Airway epithelial cell (primary cell): ENCODE measurements at places on chromosomes 7 and 10. TPM values are rescaled to one million over a fixed set of nuclear protein-coding genes. Genes with fewer than 3 reads are reported as not detected.

The HOXA6 gene
- total RNA-seq: not detected in 2 replicates

The VPS37D gene
- total RNA-seq: 2.1 and 2.3 TPM in 2 replicates

The PRLHR gene
- not detected in 2 replicates for total RNA-seq

The CDC14C gene
- total RNA-seq: not detected in 2 replicates

The CRHR2 gene
- not detected in 2 replicates for total RNA-seq

The GPR141 gene
- total RNA-seq: 5.4 and 5.6 TPM in 2 replicates

The MMP21 gene
- not detected in 2 replicates for total RNA-seq

The ODAD2 gene
- total RNA-seq: not detected in 2 replicates

The ARHGAP22 gene
- 5.9 and 9.3 TPM in 2 replicates for total RNA-seq

The ANKRD22 gene
- total RNA-seq: 11.2 and 15.9 TPM in 2 replicates

The SFMBT2 gene
- 0.05 and 0.14 TPM in 2 replicates for total RNA-seq

The HGF gene
- 0.23 and 0.49 TPM in 2 replicates for total RNA-seq

The RAB18 gene
- 32.9 and 38.4 TPM in 2 replicates for total RNA-seq

The POU6F2 gene
- total RNA-seq: not detected in 2 replicates

The ST8SIA6 gene
- total RNA-seq: not detected in 2 replicates

The GNB2 gene
- total RNA-seq: 255 and 264 TPM in 2 replicates

The MMD2 gene
- total RNA-seq: not detected in 2 replicates

The GDF10 gene
- not detected in 2 replicates for total RNA-seq

The NUTM2A gene
- total RNA-seq: 0.93 and 2.4 TPM in 2 replicates

The FZD8 gene
- total RNA-seq: 4.0 and 6.6 TPM in 2 replicates

The GPC2 gene
- 1.9 and 2.5 TPM in 2 replicates for total RNA-seq

The IGFBP1 gene
- total RNA-seq: not detected in 2 replicates

The TUBB8 gene
- not detected in 2 replicates for total RNA-seq

The NYAP1 gene
- total RNA-seq: 0.65 and 2.1 TPM in 2 replicates

The FUOM gene
- total RNA-seq: 37.2 and 37.5 TPM in 2 replicates

The STEAP4 gene
- 0.92 and 0.93 TPM in 2 replicates for total RNA-seq

The LLCFC1 gene
- total RNA-seq: not detected in 2 replicates

The PDE6C gene
- not detected in 2 replicates for total RNA-seq

The NEUROD6 gene
- total RNA-seq: not detected in 2 replicates

The C7orf57 gene
- total RNA-seq: 0.14 TPM in 2 replicates

The ARL3 gene
- 6.6 and 9.6 TPM in 2 replicates for total RNA-seq

The FBH1 gene
- total RNA-seq: 54.0 and 62.8 TPM in 2 replicates

The CALD1 gene
- total RNA-seq: 94.7 and 125 TPM in 2 replicates

The MCM10 gene
- 9.5 and 12.6 TPM in 2 replicates for total RNA-seq

The VWC2 gene
- not detected in 2 replicates for total RNA-seq

The SPDYE8 gene
- total RNA-seq: not detected in 2 replicates

The AMZ1 gene
- total RNA-seq: 0.14 TPM in 1 of 2 replicates, not detected in the other

The IKZF5 gene
- 1.4 and 3.2 TPM in 2 replicates for total RNA-seq

The CHN2 gene
- total RNA-seq: not detected in 2 replicates

The C10orf105 gene
- total RNA-seq: 0.14 TPM in 1 of 2 replicates, not detected in the other
